BJ (cell line): ENCODE measurements at places on chromosomes 11 and 22.

DNA sequence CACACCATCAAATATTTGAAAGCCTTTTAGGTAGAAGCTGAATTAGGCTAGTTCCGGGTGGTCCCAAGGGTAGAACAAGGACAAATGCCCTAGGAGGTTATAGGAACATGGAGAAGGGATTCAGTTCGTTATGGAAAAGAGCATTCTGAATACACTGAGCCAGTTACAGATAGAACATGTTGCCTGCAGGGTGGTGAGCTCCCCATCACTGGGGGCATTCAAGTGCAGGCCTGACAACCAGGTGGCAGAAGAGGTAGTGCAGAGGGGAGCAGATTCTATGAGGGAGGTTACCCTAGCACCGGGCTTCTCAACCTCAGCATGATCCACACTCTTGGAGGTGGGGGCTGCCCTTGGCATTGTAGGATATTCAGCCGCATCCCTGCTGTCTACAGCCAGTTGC, 24.2 kb downstream of the LIF start:
- no peak for DNase-seq

DNA sequence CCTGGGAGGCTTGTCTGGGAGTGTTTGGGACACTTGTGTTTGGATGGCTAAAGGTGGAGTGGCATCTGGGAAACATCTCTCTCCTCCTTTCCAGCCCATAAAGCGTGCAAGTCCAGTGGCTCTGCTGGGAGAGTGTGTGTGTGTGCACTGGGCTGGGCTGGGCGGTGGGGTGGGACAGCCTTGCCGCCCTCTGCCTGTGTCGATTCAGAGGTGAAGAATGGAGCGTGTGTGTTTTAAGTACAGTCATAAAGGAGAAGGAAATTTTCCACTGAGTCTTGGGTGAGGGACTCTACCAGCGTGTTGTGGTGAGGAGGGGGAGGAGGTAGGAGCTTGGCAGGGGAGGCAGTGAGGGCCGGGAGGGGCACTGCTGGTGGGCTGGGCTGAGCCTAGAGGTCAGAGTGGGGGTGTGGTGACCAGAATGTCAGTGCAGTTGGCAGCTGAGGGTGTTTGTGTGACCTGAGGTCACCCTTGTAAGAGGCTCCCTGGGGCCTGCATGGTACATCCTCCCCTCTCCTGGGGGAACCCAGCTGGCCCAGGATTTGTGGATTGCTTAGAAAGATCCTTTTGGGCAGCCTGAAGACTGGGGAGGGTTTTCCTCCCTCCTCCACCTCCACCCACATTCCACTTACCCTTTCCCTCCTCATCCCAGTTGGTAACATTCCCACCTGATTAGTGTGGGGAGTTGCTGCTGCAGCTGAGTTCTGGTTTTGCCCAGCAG, 1.7 kb downstream of the TIMP3 start:
- no peak for DNase-seq

DNA sequence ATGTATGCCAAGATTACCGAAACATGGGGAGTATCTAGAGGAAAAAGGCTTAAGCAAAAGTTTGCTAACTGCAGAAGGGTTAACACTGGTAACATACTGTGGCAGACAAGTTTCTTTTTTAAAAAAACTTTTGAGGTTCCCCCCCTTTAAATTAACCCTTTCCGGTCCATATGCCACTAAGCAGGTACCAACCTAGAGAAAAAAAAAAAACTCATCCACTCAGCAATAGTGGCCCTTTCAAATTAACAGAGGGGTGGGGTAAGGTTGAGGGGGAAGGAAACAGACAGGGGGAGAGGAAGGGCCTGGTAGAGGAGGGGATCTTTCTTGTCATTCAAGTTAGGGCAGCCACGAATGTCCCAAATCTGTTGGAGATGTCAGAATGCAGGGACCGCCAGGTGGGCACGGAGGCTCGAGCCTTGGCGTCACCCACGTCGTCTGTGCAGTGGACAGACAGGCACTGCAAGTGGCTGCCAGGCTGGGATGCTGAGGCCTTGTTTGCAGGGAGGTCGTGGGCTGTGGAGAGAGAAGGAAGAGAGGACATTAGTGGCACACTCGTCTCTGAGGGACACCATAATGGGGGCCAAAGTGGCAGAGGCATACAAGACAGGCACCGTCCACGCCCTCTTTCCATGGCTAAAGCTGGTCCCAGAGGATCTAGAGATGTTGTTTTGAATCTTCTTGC, 50.8 kb downstream of the MN1 start:
- DNase-seq: no peak

GRCh38 chr11:48078689-48079088, 98.3 kb downstream of the PTPRJ start:
- no peak for DNase-seq

GRCh38 chr22:50271519-50271970, 1.4 kb upstream of the MAPK11 start:
- no peak for DNase-seq

- DNase-seq: no peak
Measured at GRCh38 chr11:71449596-71449995, 1.4 kb upstream of the DHCR7 start.

- no peak for DNase-seq
Measured at GRCh38 chr11:46235777-46236688, 41.4 kb upstream of the CREB3L1 start.

- DNase-seq: no peak
Measured at GRCh38 chr11:10503221-10503620, 37.8 kb downstream of the RNF141 start.

- DNase-seq: no peak
Measured at GRCh38 chr11:88469561-88470225, 132.2 kb upstream of the CTSC start.

- peak; percentile 70 for DNase-seq
Measured at GRCh38 chr11:103842795-103843194, 193.6 kb upstream of the DDI1 start.

DNA sequence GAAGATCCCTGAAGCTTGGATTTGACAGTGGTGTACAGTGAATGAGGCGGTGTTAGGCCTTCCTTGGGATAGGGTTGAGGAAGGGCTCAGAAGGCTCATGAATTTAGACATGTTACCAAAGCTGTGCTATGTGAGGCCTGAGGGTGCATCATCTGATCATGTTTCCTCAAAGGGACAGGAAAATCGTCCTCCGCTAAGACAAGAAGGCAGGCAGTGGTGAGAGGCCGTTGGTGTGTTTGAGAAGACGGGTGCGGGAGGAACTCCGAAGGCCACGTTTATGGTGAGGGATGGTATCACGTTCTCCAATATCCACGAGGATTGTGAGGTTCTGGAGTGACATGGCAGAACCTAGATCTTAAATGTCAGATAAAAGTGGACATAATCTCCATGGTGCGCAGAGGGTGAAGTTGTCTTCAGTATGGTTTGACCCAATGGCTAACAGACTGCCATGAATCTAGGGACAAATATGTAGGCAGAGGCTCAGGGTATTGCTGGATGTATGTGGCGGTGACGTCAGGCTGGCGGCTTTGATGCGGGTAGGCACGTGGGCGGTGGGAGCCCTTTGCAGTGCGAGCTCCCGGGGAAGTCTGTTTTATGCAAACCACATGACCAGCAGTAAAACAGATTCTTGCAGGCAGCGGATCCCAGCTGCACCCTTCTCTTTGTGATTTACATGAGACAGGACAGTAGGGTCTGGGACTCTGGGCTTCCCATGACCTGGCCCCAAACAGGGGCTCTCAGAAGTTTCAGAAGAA, 242.3 kb upstream of the B3GAT1 start:
- no peak for DNase-seq

DNA sequence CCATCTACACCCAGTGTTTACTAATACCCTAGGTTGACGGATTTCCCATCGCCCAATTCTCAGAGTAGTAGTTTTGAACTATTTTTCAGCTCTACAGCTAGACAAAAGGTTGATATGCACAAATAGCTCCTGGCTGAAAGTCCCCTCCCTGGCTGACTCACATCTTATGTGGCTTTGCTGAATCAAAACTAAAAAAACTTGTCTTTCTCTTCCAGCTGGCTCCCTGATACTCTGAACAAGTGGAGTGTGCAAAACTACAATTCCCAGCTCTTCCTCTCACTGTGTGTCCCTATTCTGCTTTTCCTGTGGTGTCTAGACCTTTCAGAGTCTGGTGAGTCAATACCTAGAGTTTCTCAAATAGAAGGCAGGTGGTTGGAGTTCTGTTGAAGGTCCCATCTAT, 12.7 kb upstream of the LARGE1 start:
- DNase-seq: no peak

- no peak for DNase-seq
Measured at GRCh38 chr11:64031001-64031400, 4.7 kb upstream of the FLRT1 start.

GRCh38 chr11:30861531-30861930, 275.4 kb upstream of the MPPED2 start:
- no peak for DNase-seq

DNA sequence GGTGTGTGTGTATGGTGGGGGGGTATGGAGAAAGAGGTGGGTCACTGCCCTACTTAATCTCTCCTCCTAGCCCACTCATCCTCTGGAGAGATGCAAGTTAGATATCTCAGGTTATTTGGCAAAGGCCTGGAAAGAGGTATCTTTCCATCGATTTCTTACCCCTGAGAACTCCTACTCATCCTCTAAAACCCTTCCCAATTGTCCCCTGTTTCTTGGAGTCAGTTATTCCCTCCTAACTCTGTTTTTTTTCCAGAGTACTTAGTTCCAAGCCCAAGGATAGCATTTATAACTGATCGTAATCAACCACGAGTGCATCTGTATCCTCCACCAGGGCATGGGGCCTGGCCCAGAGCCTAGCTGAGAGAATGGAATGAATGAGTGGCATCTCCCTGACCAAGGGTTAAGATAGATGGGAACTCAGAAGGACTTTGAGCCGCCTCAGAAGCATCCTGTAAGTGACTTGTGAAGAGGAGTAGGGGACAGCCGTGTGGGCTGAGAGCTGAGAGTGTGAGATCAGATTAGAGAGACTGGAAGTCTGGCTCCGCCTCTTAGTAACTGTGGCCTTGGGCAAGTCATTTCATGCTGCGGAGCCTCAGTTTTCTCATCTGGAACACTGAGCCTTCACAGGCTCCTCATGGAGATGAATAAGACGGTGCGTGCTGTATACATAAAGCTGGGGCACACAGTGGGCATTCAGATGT, 16.2 kb downstream of the CD6 start:
- DNase-seq: no peak

GRCh38 chr22:32904044-32904443, 102.5 kb downstream of the TIMP3 start:
- DNase-seq: no peak

DNA sequence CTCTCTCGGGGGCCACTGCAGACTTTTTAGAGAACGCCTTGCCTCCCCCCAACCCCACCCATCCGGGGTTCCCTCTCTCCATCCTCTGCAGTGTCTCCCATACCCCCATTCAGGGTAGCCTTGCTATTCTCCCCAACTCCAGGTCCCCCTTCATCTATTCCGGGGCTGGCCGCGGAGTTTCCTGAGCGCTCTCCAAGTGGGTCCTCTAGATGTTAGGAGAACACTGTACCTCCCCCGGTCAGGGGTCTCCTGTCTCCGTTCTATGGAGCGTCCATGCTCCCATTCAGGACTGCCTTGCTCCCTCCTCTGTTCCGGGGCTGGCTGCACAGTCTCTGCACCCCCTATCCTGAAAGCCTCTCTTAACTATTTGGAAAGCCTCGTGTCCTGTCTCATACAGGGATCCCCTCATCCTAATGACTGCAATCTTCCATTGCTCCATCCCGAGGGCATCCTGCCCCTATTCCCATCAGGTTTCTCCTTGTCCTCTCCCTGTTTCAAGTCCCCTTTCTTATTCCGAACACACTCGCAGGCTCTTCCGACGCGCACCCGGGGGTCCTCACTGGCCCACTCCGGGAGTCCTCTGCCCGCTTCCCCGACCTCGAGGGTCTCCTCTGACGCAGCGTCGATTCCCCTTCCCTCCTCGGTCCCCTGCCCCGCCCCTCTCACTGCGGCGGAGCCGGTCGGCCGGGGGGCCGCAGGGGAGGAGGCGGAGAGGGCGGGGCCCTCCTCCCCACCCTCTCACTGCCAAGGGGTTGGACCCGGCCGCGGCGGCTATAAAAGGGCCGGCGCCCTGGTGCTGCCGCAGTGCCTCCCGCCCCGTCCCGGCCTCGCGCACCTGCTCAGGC, at the start of gene NEFH:
Gene NEFH (plus strand): TSS at position 802 of the 845 bp plus-strand sequence. CDS start 45 bp downstream, outside the sequence.
- DNase-seq: no peak

GRCh38 chr22:38614332-38615063, 41.7 kb downstream of the FAM227A start:
- DNase-seq: no peak

- no peak for DNase-seq
Measured at GRCh38 chr11:36452961-36453360, 57.1 kb downstream of the TRAF6 start.

- DNase-seq: no peak
Measured at GRCh38 chr22:26236991-26237390, 67.7 kb downstream of the SEZ6L start.

DNA sequence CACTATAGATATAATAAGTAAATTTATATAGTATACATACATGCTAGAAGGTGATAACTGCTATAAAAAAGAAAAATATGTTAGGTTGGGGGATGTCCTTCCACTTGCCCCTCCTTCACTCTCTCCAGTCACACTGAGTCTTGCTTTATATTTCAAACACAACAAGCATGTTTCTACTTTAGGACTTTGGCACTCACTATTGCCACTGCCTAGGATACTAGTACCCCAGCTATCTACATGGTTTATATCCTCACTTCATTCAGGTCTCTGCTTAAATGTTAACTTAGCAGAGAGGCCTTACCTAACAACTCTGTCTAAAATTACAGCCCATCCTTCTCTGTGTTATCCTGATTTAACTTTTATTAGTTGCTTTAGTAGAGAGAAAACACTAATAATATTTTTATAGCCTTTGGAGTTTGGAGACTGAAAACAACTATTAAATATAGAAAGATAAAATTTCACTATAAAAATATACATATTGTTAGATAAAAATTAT, 39.1 kb upstream of the B3GNT6 start:
- no peak for DNase-seq

- DNase-seq: no peak
Measured at GRCh38 chr22:44449683-44450425, 48.2 kb downstream of the RTL6 start.

DNA sequence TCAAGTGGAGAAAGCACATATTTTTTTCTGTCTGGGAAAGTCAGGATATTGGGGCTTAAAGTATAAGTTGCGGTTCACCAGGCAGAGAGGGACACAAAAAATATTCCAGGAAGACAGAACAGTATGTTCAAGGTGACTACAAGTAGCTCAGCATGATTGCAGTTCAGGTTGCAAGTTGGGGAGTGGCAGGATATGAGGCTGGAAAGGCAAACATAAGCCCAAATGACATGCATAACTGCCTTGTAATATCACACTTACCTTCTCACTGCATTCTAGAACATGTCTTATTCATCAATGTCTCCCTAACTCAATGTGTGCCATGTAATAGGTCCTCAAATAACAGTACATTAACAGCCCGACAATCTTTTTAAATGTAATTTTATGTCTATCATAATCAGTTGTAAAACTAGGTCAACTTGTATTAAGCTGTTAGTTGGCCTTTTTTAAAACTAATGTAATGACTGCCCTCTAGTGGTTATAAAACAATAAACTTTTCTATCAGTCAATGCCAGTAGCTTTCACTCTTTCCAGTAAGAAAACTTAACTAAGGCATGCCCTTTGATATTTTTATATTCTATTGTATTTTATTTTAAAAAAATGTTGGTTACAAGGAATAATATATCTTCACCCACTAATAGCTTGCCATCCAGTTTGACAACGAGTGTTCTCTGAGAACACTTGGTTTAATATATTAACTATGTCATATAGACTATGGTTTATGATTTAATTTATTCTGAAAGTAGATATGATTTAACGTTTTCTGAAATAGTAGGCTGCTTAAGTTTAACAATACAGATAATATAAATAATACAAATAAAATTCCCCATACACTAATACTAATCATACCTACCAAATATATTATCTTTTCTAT, 39.4 kb upstream of the CFAP300 start:
- DNase-seq: peak; percentile 18

GRCh38 chr22:45922256-45922655, 54.7 kb downstream of the WNT7B start:
- no peak for DNase-seq

- DNase-seq: no peak
Measured at GRCh38 chr11:455566-456147, 5.6 kb downstream of the PTDSS2 start.
